Naive thymus-derived CD8-positive, alpha-beta T cell (primary cell): ENCODE measurements at places on chromosomes 11 and 22. TPM values are rescaled to one million over a fixed set of nuclear protein-coding genes. Genes with fewer than 3 reads are reported as not detected.
A peak's percentile ranks its signal among the peaks of the same experiment; 100 is the strongest.

DNA sequence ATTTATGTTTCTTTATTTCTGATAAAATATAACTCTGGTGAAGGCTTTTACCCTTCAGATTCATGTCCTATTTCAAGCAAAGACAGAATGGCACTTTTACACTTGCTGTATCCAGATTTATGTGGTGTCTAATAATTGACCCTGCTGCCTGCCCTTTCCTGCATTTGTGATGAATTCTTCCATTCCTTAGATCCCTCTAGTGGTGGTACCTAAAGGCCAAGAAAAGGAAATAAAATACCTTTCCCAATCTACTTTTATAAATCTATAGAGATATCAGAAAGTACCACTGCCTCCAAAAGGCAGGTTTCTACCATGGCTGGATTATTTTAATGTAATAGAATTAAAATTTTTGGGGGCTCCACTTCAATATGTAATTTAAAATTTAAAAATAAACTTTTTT is 34.2 kb downstream of the CCDC81 start:
- DNase-seq: no peak
- H3K4me1 ChIP-seq: no peaks in the 10 kb centered on the region
- no peaks in the 10 kb centered on the region for H3K27me3 ChIP-seq
- no peak overlapping the region for H3K27ac ChIP-seq

DNA sequence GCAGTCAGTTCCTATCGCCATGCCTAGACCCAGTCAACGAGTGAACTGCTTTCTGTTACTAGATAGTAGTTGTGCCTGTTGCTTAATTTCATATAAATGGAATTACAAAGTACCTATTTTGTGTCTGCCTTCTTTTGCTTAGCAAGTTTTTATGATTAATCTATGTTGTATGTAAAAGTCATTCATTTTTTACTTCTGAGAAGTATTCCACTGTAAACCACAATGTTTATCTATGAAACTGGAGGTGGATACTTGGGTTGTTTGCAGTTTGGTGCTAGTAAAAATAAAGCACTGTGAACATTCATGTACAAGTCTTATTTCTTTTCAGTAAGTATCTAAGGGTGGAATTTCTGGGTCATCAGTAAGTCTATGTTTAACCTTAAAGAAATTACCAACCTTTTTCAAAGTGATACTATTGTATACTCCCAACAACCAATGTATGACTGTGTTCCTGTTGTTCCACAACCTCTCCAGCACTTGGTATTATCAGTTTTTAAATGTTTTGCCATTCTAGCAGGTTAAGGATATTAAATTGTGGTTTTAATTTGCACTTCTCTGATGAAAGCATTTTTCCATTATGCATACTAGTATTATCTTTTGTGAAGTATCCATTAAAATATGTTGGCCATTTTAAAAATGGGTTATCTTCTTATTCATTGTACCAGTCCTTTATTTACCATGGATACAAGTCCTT is 68.2 kb downstream of the DNAJC24 start:
- no peaks in the 10 kb centered on the region for H3K27me3 ChIP-seq
- peaks cover 5% of the 10 kb centered on the region for H3K36me3 ChIP-seq
- no peak overlapping the region for H3K4me3 ChIP-seq
- DNase-seq: no peak
- H3K4me1 ChIP-seq: peaks cover 2% of the 10 kb centered on the region

- peaks cover 7% of the 10 kb centered on the region for H3K4me1 ChIP-seq
- no peak overlapping the region for H3K27ac ChIP-seq
- no peak for DNase-seq
- H3K4me3 ChIP-seq: no peak overlapping the region
Observed at GRCh38 chr11:87187076-87187475, 149.3 kb downstream of the TMEM135 start.

DNA sequence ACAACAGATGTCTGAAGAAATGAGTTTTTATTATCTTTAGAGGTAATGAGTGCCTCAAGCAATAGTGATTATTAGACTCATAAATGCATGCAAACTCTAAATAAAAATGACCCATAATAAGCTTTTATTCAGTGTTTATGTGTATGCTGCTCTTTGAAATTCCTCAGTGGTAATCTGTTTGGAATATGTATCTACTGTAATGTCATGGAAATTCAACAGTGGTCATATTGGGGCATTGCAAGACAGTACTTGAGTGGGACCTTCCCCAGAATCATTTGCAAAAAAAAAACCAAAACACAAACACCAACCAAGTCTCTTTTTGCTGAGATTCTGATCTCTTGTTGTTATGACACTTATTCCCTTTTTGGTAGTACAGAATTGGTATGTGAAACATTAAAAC is 35.0 kb downstream of the DNAJC24 start:
- no peak overlapping the region for H3K27ac ChIP-seq
- H3K4me1 ChIP-seq: peaks cover 4% of the 10 kb centered on the region
- H3K36me3 ChIP-seq: peaks cover 34% of the 10 kb centered on the region
- H3K27me3 ChIP-seq: no peaks in the 10 kb centered on the region

DNA sequence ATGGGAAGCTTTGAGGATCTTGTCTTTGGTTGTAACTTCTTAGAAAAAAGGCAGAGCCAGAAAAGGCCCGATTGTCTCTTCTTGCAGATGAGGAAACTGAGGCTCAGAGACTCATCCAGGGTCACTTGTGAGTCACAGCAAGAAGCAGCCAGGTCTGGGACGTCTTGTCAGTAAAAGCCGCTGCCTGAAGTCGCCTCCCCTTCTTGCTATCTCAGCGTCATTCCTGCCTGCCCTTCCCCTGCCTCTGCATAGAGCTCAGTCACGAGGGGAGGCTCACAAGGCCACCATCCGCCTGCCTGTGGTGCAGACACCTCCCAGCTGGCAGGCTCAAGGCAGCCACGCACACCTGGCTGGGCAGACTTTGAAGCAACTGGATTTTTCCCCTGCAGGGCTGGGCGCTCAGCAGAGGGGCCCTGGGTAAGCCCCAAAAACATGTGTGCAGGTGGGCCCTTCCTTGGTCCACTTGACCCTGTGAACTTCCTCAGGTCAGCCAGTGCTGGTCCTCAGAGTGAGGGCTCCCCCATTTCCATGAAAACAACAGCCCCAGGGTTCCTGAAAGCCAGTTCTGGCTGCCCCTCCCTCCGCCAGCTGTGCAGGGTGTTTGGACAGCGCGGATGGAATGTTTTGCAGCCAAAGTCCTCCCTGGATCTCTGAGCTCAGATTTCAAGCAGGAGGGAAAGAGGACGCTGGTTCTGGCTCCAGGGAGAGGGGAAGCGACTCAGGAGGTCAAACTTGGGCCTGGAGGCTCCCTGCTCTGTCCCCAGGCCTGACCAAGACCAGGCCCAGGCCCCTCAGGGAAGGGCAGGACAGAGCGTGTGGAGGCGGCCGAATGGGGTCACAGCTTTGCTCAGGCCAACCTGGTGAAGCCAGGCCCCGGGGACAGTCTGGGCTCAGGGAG is 6.0 kb upstream of the RAB3IL1 start:
- peaks cover 19% of the 10 kb centered on the region for H3K27me3 ChIP-seq
- no peak for DNase-seq
- no peak overlapping the region for H3K4me3 ChIP-seq
- no peaks in the 10 kb centered on the region for H3K36me3 ChIP-seq
- H3K27ac ChIP-seq: peak overlapping the region; percentile 17

- H3K36me3 ChIP-seq: peaks cover 32% of the 10 kb centered on the region
- peaks cover 44% of the 10 kb centered on the region for H3K4me1 ChIP-seq
- H3K27ac ChIP-seq: peak overlapping the region; percentile 99
- no peaks in the 10 kb centered on the region for H3K27me3 ChIP-seq
Observed at GRCh38 chr11:64744544-64745188, 724 bp upstream of the RASGRP2 start.

The MUC5AC gene
- not detected for total RNA-seq

GRCh38 chr11:35085531-35086165 is 53.3 kb upstream of the CD44 start:
- H3K27me3 ChIP-seq: no peaks in the 10 kb centered on the region
- H3K36me3 ChIP-seq: no peaks in the 10 kb centered on the region
- H3K4me3 ChIP-seq: no peak overlapping the region
- peak overlapping the region; percentile 64 for H3K27ac ChIP-seq

DNA sequence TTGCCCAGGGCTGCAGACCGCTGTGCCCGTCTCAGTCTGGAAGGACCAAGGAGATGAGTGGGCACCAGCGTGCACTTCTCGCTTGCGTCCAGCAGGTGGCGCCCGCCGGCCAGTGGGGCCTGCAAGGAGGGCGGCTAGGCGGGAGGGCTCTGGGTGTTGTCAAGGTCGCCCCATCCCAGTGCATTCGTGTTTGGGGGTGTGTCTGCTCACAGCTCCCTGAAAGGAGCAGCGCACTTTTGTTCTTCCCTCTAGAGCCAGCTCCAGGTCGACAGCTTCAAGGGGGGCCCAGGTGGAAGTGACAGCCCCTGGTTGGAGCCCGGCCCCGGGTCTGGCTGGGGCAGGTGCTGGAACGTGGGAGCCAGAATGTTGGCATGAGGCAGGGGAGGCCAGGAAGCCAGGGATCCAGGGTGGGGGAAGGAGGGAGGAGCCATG is 23.4 kb upstream of the MPPED1 start:
- peak; percentile 40 for DNase-seq
- H3K36me3 ChIP-seq: no peaks in the 10 kb centered on the region
- H3K4me3 ChIP-seq: no peak overlapping the region
- H3K27me3 ChIP-seq: peaks cover 11% of the 10 kb centered on the region

- no peak overlapping the region for H3K27ac ChIP-seq
- H3K4me3 ChIP-seq: no peak overlapping the region
- H3K27me3 ChIP-seq: no peaks in the 10 kb centered on the region
- DNase-seq: no peak
Observed at GRCh38 chr11:107202241-107202640, 184.0 kb upstream of the GUCY1A2 start.

DNA sequence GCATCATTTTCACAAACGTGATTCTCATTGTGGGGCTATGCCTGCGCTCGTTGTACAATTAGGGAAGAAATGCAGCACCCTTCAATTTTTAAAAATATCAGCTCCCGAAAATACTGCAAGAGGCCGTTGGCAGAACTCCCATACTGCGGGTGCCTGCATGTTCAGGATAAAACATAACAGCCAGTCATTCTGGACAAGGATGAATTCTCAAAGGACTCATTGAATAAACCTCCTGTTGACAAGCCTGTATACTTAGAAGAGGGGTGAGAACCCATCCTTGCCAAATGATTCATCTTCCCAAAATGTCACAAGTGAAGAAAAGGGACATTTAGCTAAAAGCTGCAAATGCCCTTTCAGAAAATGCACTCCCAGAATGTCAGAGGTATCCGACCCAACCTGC is 141.9 kb downstream of the CSNK2A3 start:
- no peak overlapping the region for H3K27ac ChIP-seq
- DNase-seq: no peak
- H3K4me1 ChIP-seq: no peaks in the 10 kb centered on the region
- no peak overlapping the region for H3K4me3 ChIP-seq
- H3K36me3 ChIP-seq: no peaks in the 10 kb centered on the region
- peaks cover 12% of the 10 kb centered on the region for H3K27me3 ChIP-seq

The GLYATL1 gene
- not detected for total RNA-seq
